ENCODE measurements at places on chromosomes 12 and 14.

GRCh38 chr12:66418908-66419307 lies 116.6 kb downstream of the HELB start:
- DNase-seq, result no peak

DNA sequence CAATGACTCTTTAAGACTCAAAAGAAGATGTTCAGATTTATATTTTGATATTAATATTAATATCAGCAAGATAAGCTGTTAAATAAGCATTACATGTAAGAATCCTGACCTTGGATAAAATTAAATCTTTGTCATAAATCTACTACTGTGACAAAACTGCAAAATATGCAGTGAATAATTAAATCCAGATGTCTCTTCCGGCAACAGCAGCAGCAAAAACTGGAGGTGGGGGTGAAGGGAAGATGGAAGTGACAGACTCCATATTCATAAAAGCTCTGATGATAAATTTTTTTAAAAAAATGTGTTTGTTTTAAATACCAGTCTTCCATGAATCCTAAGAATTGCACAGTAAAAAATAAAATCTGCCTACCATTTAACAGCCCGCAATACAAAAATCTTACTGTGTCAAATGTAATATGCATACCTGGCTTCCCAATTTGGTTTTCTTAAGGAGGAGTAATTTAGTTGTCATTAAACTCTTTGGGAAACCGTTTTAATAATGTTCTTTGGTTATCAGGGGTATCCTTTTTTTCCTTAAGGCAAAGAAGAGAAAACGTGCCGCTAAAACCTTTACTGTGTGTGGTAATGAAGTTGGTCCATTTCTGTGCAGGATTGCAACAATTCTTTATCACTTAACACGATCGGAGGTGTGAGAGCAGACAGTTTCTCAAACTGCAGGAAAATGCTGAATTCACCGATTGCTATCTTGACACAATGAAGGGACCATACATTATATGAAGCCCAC lies 478.2 kb downstream of the DIO2 start:
- no peak for DNase-seq

GRCh38 chr12:51906430-51907082 lies 748 bp upstream of the ACVRL1 start:
- no peak for DNase-seq

- no peak for DNase-seq
Observed at GRCh38 chr12:24109381-24110039, 160.0 kb upstream of the SOX5 start.

- DNase-seq, result no peak
Observed at GRCh38 chr12:83472772-83473171, 786.1 kb downstream of the TMTC2 start.

DNA sequence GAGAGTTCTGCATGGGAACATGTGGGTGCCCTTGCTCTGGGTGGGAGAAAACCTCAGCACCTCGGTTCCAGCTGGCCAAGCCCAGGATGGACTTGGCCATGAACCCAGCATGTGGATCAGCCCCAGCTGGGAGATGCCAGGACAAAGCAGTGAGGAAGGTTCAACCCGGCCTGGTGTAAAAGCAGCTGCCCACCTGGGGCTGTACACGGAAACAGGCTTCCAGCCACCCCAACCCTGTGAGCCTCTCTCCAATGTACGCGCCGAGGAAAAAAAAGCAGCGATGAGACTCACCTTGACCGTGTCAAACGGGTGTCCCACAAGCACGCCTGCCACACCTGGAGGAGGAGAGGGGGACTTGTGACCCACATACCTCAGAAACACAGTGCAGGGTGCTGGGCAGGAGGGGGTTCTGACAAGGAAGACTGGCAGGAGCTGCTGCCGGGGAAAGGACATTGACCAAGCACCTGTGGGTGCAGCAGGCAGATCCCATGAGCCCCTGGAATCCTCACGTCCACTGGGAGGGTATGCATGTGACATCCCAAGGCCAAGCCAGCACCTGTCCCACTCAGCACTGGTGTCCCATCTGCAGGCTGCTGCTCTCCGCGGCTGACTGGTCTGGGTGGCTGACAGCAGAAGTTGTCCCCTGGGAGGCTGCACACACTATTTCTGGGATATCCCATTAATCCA lies 7.5 kb downstream of the SLC25A29 start:
- DNase-seq, result no peak

DNA sequence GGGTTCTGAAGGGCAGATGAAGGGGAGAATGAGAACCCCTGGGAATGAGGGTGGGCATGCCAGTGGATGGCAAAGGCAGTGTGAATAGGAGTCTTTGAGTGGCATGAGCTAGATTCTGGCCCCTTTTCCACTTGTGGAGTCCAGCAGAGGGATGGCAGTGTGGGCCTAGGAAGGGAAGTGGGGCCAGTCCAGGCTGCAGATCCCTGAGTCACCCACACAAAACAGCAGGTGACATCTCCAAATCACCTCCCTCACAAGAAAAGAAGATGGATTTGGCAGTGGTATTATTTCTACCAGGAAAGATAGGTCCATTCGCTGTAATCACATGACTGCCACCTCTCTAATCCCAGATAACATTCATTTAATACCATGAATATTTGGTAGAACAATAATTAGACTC lies 151.3 kb downstream of the TTC7B start:
- no peak for DNase-seq

DNA sequence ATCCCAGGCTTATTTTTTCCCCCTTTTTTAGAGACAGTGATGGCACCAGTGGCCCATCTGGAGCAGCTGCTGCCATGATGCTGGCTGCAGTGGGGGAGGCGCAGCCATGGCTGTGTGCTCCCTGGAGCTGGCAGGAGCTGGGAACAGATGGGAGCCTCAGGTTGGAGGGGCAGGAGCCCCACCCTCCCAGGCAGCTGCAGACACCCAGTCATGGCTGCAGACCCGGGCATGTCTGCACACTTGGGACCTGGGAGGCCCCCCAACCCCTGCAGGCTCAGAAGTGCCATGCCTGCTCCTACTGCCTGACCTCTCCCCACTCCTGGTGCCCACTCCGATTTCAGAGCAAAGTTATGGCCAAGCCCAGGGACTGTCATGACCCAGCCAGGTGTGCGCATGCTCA lies 25.1 kb downstream of the CDKL1 start:
- DNase-seq, result no peak

DNA sequence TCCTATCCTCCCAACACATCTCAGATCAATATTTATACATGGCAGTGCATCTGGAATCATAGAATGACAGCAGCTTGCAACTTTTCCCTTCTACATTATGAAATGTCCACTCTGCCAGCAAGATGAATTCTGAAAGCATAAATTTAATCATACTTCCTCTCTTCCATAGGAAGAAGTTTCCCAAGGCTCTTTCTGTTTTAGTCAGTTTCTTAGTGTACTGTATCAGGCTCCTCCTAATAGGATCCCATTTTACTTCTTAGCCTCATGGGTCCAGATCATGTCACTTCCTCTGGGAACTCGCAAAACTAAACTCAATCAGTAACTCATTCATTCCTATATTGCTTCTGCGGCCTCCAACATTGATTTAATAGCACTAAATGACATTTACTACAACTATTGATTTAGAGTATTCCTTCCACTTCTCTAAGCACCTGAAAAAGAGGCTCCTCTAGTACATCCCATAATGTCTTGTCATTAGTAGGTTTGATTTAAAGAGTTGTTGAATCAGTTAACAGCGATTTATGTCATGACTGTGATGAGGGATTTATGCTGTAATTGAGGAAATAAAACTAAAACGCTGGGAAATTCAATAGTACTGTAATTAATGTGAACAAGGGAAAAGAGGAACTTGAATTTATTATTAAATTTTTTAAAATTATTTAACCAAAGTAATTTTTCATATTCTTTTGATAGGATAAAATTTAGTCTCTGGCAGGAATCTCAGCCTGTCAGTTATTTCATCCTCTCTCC lies 4.0 kb downstream of the CLEC1A start:
- DNase-seq, result no peak

DNA sequence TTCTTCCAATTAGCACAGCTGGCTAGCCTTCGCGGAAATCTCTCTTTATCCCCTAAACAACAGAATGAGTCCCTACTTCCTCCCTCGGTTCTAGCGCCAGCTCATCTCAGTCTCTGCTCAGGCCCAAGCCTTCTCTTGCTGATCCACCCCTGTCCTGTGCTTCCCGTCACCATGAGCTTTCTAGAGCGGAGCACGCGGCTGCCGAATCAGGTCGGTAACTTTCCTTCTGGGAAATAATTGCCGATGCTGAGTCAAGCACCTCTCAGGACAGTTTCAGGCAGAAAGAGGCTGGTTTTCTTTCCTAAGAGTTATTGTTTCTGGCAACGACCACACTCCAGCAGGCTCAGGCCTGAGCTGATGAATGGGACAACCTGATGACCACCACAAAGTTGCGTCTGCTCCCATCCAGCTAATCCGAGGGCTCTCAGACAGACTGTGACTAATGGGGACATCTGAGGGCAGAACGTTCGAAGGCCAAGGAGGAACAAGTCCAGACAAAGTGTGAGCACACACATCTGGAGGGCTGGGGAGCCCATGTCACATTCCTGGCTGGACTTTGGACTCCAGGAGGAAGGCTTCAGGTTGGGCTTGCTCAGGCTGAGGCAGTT lies 13.6 kb upstream of the GPR68 start:
- DNase-seq, result no peak

- no peak for DNase-seq
Observed at GRCh38 chr12:57127101-57127725, 1.1 kb upstream of the LRP1 start.

DNA sequence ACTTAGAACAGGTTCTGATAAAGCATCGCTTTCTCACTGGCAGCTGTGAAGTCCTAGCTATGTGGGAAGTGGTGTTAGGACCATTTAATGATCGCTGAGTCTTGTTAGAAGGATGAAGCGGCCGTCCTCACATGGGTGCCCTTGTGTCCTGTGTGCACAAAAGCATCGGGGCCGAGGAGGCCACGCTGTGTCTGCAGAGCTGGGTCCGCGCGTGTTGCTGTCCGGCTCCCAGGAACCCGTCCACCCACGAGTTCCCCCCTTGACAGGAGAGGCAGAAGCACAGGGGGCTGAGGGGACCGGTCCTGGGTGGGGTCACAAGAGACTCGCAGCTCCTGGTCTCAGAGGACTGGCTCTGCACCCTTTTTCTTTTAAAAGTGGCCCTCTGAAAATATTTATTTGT lies 90.4 kb downstream of the ADGRD1 start:
- no peak for DNase-seq

Measured in activated CD4-positive, alpha-beta T cell treated with anti-CD3 and anti-CD28 coated beads for 24 hours (primary cell).